Hair follicle dermal papilla cell (primary cell): ENCODE measurements at places on chromosomes 4 and X. TPM values are rescaled to one million over a fixed set of nuclear protein-coding genes. Genes with fewer than 3 reads are reported as not detected.

CPLX1 gene
- not detected in 2 replicates for total RNA-seq

FRMD7 gene
- total RNA-seq: 0.12 and 0.65 TPM in 2 replicates

TMEM271 gene
- total RNA-seq: not detected in 2 replicates

MAGEE2 gene
- total RNA-seq: not detected in 2 replicates

KLB gene
- not detected in 2 replicates for total RNA-seq

REELD1 gene
- total RNA-seq: not detected in 2 replicates

TCEANC gene
- total RNA-seq: 3.5 and 4.4 TPM in 2 replicates

AMER1 gene
- total RNA-seq: 4.6 and 5.5 TPM in 2 replicates

GC gene
- total RNA-seq: not detected in 2 replicates

SORBS2 gene
- 4.5 and 4.7 TPM in 2 replicates for total RNA-seq

NDNF gene
- total RNA-seq: 11.8 and 18.7 TPM in 2 replicates

RBM47 gene
- total RNA-seq: 2.2 and 4.5 TPM in 2 replicates

TNIP3 gene
- total RNA-seq: 1.6 and 2.8 TPM in 2 replicates

LRAT gene
- 0.12 TPM in 1 of 2 replicates, not detected in the other for total RNA-seq

CD38 gene
- total RNA-seq: not detected in 2 replicates

ARX gene
- total RNA-seq: not detected in 2 replicates

KLHL4 gene
- total RNA-seq: under 0.01 TPM in 2 replicates

XAGE1A gene
- total RNA-seq: not detected in 2 replicates

GRSF1 gene
- total RNA-seq: 63.0 and 67.5 TPM in 2 replicates

PDLIM5 gene
- total RNA-seq: 91.4 and 93.5 TPM in 2 replicates

CLGN gene
- total RNA-seq: 0.32 and 1.2 TPM in 2 replicates
